ENCODE measurements at places on chromosomes 3 and 15. TPM values are rescaled to one million over a fixed set of nuclear protein-coding genes. Genes with fewer than 3 reads are reported as not detected.

GRCh38 chr15:38746211-38746610 is 181.6 kb upstream of the RASGRP1 start:
- H3K4me3 ChIP-seq, result no peak overlapping the region
- no peaks in the 10 kb centered on the region for H3K36me3 ChIP-seq
- H3K27ac ChIP-seq, result no peak overlapping the region

UBAP1L gene
- 2.7 TPM for total RNA-seq

KLHL40 gene
- not detected for total RNA-seq

FBXO40 gene
- total RNA-seq, result not detected

UPK1B gene
- not detected for total RNA-seq
